ENCODE measurements at places on chromosomes 2 and 18.

GRCh38 chr2:63842149-63843061 lies 709 bp downstream of the UGP2 start:
- peak; percentile 41 for DNase-seq

DNA sequence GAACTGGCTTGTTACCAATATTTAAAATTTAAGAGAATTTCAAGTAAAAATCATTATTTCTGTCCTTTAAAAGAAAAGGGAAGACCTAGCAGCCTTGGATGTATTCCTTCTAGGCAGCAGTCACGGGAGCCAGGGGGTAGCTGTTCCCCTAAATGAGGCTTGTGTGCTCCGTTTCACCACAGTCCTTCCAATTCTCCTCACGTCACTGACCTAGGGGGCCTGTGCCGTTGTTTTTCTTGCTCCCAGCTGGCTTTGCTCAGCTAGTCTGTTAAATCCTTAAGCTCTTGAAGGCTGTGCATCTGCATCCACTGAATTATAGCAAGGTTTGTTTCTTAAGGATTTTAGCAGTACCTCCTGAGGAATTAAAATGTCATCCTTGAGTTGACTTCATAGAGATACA lies 9.9 kb downstream of the KLHL23 start:
- DNase-seq = no peak

DNA sequence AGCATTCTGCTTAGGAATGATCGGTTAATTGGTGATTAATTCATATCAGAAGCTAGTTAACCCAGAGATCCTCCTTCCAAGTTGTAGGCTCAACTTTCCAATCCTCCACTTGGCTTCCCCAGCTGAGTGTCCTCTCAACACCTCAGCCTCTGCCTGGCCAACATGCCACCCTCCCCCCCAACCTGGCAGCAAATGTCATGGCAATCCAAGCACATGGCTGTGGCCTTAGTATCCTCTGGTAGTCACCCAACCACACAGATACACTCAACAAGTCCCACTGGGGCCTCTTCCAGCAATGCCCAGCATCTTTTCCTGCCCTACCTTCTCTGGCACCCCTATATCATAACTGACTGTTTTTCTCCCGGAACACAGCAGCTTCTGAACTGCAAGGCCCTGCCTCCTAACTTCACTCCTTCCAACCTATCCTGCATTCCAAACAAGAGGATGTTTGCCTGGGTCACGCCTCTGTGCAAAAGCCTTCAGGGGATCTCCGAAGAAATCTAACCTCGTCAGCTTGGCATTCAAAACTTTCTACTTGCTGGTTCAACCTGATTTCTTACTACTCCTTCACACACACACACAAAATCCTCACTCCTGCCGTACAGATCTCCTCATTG lies 195.0 kb downstream of the CYP26B1 start:
- DNase-seq = no peak

GRCh38 chr2:167718560-167718959 lies 528.8 kb downstream of the STK39 start:
- DNase-seq = no peak

GRCh38 chr18:23487738-23488570 lies 15.4 kb upstream of the RMC1 start:
- peak; percentile 42 for DNase-seq

- peak; percentile 86 for DNase-seq
These were observed 52.9 kb upstream of the NABP1 start for GRCh38 chr2:191625016-191625415.

GRCh38 chr2:238169708-238170251 lies 11.0 kb downstream of the ERFE start:
- DNase-seq = no peak

GRCh38 chr2:134836986-134837385 lies 1.4 kb upstream of the ACMSD start:
- DNase-seq = no peak

DNA sequence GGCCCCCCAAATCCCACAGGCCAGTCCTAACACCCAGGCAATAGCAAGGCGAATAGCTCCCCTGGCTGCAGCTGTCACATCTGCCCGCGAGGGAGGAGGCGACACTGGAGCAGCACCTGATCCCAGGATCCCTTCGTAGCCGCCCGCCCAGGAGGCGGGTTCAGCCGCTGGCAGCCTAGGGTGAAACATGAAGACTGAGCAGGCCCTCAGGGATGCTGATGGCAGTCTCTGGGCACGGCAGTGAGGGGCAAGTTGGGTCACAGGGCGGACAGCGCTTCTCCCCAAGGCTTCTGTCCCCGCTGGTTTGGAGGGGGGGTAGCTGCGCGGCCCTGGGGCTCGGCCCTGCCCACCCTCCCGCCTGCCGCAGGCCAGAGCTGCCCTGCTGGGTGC lies 1.9 kb downstream of the DNMT3A start:
- DNase-seq = no peak

DNA sequence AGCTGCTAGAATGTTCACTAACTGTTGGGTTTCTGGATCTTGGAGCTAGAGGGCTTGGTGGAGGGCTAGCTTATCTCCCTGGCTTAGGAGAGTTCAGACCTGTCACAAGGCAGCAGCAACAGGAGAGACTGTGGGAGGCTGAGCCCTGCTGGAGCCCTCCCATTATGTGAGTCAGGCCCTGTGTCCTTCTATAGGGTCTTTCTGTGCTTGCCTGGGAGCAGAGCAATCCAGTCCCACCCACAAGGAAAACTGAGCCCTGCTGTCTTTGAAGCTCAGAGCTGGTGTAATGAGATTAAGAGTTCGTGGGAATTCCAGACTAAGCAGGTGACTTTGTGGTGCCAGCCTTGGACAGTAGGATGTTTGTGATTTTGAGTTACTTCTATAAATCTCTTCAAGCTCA lies 249.0 kb downstream of the TTC32 start:
- DNase-seq = no peak

GRCh38 chr2:79860228-79861058 lies 347.6 kb downstream of the CTNNA2 start:
- no peak for DNase-seq

DNA sequence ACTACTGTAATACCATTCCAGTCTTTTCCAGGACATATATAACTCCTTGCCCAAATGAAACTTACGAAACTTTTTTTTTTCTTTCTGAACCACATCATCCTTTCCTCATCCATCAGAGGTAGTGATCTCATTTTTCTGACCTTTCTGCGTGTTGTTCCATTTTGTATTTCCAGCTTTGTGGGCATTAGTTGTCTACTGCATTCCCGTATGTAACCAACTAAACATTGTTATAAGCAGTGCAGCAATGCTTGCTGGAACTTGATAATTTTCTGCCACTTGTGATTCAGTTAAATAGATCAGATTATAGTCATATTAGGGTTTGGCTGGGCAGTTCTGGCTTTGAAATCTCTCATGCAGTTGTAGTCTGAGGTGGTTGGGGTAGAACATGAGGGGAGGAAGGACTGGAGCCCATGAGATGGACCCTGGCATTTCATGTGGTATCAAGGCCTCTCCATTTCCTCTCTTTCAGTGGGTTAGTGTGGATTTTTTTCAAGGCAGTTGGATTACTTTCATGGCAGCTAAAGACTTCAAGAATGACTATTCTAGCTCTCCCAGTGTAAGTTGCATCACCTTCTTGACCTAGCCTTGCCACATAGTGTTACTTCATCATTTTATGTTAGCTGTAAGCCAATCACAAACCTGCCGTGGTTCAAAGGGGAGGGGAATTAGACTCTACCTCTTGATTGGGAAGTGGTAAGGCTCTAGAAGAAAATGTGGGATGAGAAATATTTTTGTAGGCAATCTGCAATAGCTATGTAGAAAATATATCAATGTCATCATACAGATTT lies 80.5 kb downstream of the EHBP1 start:
- DNase-seq = no peak

- DNase-seq = no peak
These were observed 37.8 kb downstream of the MYO7B start for GRCh38 chr2:127573298-127573697.

- no peak for DNase-seq
These were observed 50.6 kb upstream of the ZFP36L2 start for GRCh38 chr2:43276962-43277391.

DNA sequence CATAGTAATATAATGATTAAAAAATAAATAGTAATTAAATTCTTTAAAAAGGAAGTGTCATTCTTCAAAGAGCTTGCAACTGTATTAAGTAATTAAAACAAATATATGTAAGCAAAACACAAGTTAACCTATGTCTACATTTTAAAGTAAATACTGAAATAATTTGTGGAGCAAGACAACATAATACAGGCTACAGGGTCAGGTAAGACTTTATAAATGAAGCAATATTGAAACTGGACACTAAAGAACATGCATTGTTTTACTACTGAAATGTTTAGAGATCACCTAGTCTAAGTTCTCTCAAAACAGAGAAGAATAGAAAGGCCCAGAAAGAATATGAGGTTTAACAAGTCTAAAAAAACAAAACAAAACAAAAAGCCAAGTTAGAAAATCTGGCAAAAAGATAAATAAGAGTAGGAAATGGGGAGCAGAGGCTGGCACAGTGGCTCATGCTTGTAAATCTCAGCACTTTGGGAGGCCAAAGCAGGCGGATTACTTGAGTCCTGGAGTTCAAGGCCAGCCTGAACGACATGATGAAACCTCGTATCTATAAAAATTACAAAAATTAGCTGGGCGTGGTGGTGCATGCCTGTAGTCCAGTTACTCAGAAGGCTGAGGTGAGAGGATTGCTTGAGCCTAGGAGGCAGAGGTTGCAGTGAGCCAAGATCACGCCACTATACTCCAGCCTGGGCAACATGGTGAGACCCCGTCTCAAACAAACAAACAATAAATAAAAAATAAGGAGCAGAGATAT lies 34.4 kb downstream of the VPS54 start:
- DNase-seq = no peak

DNA sequence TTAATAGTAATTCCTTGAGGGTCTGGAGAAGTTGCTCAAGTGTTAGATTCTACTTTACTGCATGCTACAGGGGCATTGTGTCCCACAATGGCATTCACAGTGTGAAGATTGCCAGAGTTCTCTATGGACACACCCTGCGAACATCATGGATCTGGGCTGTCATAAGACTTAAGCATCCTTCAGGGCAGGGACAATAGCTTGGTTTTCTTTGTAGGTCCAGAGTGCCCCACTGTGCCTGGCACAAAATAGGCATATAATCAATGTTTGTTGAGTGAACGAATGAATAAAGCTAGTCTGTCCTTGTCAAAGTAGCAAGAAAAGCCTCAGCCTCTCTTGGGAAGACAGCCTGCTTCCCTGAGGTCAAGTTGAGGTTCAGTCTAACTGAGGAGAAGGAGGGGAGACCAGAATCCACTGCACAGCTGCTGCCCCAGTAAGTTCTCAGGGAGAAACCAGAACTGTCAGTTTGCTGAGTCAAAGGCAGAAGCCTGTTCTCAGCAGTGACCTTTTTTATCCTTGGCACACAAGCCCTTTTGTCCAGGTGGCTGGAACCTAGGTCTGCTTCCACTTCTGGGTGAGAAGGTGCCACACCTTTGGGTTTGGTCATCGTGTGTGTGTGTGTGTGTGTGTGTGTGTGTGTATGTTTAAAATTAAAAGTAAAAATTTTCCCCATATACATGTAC lies 15.0 kb downstream of the INPP4A start:
- DNase-seq = no peak

- no peak for DNase-seq
These were observed 1.7 kb downstream of the ERFE start for GRCh38 chr2:238160206-238161129.

- DNase-seq = no peak
These were observed 60.7 kb downstream of the CDC42EP3 start for GRCh38 chr2:37610638-37611289.

GRCh38 chr18:77078690-77079070 lies 53.9 kb downstream of the MBP start:
- DNase-seq = no peak

- DNase-seq = no peak
These were observed 95.7 kb upstream of the EPC2 start for GRCh38 chr2:148548716-148549400.

DNA sequence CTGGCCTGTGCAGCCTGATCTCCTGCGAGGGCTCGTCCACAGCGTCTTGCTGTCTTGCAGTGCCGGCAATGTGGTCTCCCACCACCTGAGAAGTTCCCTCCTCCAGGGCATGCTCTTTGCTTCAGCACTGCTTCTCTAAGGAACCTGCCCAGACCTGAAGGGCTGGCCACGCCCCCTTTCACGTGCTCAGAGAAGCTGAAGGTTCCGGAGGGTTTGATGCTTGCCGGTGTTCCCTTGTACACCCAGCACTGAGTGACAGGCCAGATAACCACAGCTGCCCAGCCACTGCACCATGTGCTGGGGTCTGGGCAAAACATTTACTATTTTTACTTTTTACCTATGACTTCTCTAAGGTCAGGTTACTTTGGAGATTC lies 1.7 kb upstream of the POLR2D start:
- DNase-seq = peak; percentile 55

GRCh38 chr2:42386682-42387081 lies 25.7 kb upstream of the COX7A2L start:
- DNase-seq = peak; percentile 1

GRCh38 chr2:134435936-134436335 lies 182.1 kb downstream of the MGAT5 start:
- no peak for DNase-seq

DNA sequence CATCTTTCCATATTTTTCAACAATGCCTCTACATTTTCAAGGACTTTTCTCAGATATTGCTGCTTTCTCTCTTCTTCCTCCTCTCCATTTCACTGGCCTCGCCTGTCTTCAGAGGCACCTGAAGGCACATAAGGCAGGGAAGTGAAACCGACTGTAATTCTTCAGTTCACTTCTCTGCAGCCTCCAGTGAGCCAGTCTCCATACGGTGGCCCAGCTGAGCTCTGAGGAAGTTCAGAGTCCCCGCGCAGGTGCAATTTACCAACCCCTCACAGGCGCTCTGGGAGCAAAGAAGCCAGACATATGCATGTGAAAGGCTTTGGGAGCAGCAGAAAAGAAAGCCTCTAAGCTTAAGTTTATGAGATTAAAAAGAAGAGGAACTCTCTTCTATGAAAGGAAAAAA lies 12.4 kb downstream of the KLHL14 start:
- DNase-seq = no peak

GRCh38 chr2:240433973-240434727 lies 1.3 kb upstream of the GPC1 start:
- DNase-seq = no peak

DNA sequence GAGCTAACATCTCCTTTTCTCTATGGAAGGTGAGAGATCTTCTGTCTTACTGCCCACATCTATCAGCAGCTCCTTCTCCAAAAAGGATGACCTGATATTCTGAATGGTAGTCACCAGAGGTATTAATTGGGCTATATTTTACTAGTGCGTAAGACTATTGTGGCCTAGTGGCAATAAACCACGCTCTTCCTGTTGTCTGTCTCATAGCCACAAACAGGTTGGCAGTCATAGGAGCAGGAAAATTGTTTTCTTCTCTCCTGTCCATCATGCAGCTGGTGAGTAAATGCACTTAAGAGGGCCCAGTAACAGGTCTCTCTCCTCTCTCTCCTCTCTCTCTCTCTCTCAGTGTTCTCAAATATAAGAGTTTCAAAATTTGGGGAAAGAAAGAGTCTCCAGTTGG lies 856.8 kb upstream of the ACVR2A start:
- no peak for DNase-seq

DNA sequence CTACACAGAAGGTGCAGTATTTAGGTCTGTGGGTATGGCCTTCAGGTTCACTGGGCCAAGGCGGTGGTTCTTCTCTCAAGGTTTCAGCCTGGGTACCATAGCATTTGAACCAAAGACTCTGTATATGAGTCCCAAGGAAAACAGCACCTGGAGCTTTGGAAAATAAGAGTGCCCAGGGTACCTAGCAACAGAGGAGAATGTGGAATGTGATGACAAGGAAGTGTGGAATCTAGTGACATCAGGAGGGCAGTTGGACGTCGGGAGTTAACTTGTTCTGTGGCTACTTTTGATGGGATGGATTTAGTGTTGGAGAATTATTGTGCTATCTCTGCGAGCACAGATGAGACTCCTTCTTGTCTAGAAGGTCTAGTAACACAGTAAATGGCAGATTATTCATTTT lies 201.2 kb downstream of the NOL4 start:
- no peak for DNase-seq

- DNase-seq = no peak
These were observed 5.1 kb upstream of the MALT1 start for GRCh38 chr18:58666176-58666575.
